Esophagus squamous epithelium (tissue), 5 donors: ENCODE measurements at places on chromosomes 1 and 21.

DNA sequence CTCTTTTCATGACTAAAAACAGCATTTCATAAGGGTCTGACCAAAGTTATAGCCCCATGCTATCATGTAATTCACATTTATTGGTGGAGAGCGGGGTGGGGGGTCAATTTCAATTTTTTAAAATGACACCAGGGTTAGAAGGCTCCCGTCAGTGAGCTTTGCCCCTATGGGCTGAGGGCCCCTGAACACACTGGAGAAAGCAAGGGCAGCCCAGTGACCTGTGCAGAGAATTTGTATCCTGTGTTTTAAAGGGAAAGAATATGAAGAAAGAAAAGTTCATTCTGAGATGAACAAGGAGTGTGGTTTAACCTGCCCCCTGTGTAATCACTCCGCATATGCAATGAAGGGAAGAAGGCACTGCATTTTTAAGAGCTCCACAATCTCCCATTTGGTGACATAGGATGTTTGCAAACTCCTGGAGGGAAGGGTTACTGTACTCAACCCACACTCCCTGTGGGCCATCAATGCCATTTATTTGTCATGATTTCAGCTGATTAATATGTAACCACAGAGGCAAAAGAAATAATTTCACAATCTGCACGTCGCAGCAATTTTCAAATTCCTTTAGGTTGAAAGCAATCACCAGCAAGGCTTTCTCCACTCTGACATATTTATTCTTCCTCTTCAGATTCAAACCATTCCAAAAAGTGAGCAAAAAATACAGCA is 95.6 kb downstream of the ZNF281 start:
- no peak for DNase-seq

DNA sequence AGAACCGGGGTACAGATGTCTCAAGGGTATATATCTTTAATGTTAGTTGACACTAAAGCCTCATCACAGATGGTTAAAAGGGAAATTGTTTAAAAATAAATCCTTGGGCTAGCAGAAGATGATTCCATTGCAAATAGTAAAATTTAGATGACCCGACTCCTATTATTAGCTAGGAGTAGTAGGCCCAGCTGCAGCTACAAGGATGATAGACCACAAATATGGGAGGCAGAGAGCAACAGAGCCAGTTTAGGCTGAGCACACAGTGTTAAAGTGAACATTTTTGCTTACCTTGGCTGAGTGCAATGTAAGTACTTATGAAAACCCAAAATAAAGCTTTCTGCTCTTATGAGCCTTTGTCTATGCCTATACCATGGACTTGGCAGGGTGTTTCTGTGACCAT is 100.5 kb upstream of the COL11A1 start:
- no peak for DNase-seq

DNA sequence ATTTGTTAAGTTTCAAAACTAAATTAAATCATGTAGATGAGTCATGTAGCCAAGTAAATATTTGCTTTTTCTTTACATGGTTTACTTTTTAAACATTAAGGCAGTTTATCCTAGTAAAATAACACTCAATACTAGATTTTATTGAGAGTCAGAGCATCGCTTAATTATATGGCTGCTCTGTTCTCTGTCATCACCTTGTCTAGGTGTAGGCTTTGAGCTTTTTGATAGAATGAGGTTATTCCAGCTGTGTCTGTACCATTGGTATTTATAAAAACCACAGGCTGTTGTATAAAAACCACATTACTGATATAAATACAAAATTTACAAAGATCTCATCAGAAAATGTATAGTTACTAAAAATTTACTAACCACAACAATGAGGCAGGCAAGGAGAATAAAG is 42.5 kb upstream of the GPR52 start:
- DNase-seq: no peak

- no peak for DNase-seq
These were observed 31.2 kb upstream of the SYNC start for GRCh38 chr1:32733582-32734321.

- no peak for DNase-seq
These were observed 9.5 kb downstream of the DENND2D start for GRCh38 chr1:111190931-111191451.

GRCh38 chr1:45769261-45769932 is 18.9 kb upstream of the IPP start:
- no peak for DNase-seq

DNA sequence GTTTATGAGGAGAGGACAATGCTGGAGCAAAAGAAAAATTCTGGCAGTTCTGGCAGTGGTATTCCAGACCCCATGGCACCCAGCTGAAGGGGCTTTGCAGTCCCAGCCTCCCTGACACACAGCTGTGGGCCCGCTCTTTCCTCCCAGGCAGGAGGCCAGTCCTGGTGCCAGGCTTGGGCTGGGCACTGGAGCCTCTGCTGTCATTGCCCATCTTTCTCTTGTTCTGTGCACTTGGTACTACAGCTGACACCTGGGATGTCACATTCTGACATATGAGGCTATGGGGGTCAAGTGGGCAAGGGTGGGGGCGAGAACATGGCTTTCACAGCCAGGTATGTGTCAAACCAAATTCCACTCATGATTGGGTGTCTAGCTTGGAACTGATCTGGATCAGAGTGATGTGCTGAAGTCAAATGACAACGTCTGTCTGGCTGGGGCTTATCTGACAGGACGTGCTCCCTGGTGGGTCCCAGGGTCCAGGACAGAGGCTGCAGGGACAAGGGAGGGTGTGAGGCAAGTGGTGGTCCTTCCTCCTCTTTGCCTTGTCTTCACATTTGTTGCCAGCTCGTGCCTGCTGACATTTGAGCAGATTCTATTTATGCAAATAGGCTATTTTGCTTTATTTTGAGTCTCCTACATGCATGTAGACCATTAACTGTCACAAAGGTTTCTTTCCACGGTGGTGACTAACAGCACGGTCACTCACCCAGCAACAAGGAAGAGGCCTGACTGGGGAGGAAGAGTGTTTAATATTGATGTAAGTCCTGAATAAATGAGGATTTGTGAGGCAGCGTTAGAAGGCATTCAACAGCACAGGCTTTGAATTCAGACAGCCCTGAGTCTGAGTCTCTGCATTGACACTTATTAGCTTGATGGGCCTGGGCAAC is 336.3 kb downstream of the PBX1 start:
- DNase-seq: no peak

- DNase-seq: no peak
These were observed 13.1 kb downstream of the TRIM62 start for GRCh38 chr1:33168556-33169289.

DNA sequence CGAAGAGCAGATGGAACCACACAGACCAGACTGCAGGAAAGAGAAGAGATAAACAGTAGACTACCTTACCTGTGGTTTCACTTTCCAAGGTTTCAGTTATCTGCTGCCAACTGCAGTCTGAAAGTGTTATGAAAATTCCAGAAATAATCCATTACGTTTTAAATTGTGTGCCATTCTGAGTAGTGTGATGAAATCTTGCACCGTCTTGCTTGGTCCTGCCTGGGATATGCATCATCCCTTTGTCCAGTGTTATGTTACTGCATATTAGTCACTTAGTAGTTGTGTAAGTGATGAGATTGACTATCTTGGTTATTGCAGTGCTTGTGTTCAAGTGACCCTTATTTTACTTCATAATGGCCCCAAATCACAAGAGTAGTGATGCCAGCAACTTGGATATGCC is 33.9 kb downstream of the DNAJC6 start:
- DNase-seq: no peak

DNA sequence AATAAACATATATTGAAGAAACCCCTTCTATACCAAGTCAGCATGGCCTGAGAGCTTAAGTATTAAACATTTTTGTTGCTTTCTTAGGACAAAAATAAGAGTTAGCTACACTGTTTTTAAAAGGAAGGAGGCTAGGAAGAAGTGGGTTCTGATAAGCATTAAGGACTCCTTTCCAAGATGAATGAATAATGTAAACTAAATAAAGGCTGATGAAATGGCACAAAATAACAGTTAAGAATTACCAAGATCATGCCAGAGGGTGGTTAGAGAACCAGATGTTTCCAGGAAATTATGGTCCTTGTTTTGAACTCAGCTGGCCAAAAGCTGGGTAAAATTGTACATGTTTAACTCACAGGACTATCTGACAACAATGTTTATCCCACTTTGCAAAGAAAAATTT is 114.1 kb upstream of the ETS2 start:
- no peak for DNase-seq

DNA sequence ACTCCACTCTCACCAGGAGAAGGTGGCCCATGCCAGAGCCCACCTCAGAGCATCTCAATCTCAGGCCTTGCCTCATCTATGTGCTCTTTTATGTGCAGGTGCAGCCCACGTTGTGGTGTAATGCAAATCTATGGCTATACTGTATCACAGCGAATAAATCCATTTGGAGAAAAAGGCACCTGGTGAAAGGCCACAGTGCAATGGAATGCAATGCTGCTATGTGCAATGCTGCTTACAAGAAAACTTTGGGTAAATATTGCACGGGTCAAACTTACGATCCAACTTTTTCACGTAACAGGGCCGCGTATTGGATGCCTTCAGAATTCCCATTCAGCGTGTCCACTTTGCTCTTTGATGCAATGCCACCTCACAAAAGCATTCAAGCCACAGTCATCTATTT is 13.5 kb downstream of the ZBTB18 start:
- no peak for DNase-seq

DNA sequence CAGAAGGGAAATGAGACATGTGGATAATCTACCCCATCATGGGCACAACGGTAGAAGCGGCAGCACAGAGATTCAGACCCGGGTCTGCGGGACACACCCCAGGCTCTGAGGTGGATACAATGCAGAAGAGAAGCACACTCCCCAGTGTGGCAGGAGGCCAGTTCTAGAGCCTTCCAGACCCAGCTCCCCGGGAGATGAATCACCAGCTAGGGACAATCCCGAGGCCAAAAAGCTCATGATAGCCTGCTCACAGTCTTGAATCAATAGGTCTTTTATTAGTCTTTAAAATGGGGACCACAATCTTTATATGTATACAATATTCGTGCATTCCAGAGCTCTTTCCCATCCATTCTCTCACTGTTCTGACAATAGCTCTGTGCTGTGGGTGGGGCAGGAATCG is 57.3 kb upstream of the DIRAS3 start:
- DNase-seq: no peak

DNA sequence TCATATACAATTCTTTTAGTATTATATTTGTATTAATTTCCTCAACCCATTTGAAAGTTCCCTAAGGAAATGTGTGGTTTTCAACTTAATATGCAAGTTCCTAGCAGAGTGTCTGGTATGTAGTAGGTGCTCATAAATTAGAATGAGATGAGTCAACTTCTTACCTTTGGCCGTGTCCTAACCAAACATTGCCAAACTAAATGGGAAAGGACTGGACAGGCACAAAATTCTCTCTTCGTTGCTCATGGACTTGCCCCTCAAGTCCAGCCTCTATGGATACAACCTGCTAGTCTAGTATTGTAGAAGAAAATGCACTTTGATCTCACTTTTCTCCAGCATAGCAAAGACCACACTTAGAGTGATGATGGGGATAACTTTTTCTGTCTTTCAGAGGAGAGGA is 11.6 kb upstream of the MRPS14 start:
- DNase-seq: no peak

DNA sequence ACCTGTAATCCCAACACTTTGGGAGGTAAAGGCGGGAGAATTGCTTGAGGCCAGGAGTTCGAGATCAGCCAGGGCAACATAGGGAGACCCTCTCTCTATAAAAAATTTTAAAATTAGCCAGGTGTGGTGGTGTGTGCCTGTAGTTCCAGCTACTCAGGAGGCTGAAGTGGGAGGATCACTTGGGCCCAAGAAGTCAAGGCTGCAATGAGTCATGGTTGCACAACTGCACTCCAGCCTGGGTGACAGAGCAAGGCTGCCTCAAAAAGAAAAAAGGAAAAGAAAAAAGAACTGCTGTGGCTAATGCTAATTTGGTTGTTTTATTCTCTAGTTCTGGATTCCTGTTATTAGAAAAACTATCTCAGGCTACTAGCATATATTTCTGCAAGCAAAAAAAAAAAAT is 29.8 kb downstream of the DBT start:
- no peak for DNase-seq

DNA sequence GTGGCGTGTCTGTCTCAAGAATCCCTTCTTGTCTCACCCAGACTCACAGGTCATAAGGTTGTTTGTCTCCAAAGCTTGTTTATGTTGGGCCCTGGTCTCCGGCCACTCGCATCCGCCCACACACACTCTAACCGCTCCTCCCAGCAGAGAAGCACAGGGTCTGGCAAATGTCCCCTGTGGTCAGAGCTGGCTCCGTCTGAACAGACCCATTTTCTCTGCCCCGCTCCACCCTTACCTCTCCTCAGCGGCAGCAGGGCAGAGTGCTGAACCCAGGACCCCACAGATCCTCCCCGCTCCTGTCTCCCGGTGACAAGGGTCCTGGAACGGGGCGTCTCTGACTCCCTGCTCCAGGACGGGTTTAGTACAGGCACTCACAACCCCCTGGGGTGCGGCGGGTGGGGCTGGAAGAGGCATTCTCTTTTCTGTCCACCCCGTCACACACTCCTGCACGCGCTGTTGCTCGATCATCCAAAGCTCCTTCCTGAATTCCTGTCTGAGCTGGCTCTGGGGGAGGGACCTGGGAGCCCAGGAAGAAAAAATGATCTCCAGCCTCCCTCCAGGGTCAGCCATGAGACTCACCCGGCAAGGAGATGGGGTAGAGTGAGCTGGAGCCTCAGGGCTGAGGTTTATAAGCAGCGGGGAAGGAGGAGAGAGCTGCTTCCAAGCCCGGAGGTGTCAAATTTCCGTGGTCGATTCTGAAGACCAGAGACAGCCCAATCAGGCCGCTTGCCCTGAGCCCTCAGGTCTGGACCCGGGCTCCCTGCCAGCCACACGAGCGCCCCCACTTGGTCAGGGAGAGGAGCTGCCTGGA is at the start of gene S100A13:
S100A13 (minus strand) TSS at position 602 of the 811 bp plus-strand sequence. CDS start 1,033 bp downstream, outside the sequence.
- DNase-seq: no peak

DNA sequence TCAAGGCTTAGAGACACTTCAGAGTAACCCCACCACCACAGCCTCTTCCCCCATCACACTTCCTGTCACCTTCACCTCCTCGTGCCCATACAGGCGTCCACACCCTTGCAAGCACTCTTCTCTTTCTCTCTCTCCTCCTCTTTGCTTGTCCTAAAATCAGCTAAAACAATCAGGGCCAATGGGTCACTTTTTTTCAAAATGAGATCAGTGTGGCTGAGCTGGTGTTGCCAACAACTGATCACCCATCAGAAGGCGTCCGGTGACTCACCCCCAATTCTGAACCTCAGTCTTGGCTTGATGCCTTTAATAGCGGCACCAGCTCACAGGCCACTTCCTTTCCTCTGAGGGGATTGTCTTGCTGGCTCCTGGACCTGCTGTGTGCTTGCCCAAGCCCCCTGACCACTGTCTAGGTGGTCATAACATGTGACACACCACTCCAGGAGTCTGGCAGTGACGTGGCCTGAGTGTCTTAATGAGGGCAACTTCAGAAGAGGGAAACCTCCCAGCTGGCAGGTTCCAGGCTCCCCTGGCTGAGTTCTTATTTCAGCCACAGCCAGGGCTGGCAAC is 1.6 kb downstream of the DRAXIN start:
- no peak for DNase-seq

GRCh38 chr1:169043823-169044222 is 62.7 kb upstream of the ATP1B1 start:
- DNase-seq: no peak

DNA sequence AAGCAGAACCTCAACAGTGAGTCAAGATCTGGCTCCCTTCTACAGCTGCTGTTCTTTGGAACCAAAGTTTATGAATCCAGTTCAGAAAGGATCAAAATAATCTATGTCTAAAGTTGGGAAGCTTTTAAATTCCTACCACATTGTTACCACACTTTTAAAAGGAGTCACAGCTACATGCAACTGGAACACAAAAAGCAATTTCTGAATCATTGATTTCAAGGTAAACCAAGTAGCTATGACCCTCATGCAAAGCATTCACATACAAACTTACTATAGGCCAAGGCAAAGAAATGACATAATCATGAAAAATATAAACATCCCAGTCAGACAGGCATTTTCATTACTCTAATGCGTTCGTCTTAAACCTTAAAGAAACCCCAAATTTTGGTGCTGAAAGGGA is 3.5 kb downstream of the SIPA1L2 start:
- no peak for DNase-seq
